ENCODE measurements at places on chromosomes 16 and 17.

DNA sequence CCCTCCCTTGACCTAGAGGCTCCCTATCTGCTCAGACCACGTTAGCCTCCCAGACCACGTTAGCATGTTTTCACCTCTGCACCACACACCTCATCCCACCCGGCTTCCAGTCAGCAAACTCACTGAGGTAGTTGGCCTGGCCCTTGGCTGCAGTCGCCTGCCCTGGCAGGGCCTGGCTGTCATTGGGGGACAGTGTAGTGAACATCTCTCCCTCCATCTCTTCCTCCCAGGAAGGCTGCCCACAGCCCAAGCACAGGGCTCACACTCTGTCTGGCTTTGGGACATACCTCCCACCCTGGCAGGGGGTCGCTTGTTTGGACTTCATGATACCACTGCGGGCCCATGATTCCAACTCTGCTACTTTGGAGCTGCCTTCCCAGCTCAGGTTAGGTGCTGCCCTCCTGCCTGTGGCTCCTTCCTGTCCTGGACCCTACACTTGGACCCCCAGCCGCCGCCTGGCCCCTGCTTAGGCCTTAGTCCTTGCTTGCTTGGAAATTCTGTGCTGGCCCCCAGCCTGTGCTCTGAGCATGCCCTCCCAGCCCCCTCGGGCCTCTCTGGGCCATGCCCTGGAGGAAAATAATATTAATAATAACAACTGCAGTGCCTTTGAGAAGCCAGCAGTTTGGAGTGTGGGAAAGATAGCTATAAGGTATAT, 167.7 kb downstream of the COPRS start:
- DNase-seq = no peak

- no peak for DNase-seq
Measured at GRCh38 chr17:11583306-11583992, 14.8 kb upstream of the DNAH9 start.

DNA sequence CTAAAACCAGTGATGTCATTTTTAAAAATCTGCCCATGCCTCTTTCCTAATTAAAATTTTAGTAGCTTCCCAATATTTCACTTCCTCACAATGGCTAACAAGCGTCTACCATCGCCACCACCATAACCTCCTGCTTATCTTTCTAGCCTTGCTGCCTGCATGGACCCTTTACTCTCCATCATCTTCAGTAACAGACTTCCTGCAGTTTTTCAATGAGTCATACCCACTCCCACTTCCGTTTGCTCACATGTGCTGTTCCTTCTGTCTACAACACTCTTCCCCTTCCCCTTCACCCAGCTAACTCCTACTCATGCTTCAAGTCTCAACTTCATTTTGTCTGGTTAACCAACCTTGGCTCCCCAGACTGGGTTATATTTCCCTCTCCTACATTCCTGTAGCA, 12.8 kb upstream of the SKAP1 start:
- no peak for DNase-seq

- DNase-seq = peak; percentile 95
Measured at GRCh38 chr17:47889734-47890529, 6.1 kb upstream of the SP2 start.

GRCh38 chr17:969811-970355, 9.7 kb downstream of the NXN start:
- no peak for DNase-seq

- no peak for DNase-seq
Measured at GRCh38 chr16:70161350-70161749, 12.2 kb upstream of the CLEC18C start.
